ENCODE measurements at places on chromosomes 1 and 21. TPM values are rescaled to one million over a fixed set of nuclear protein-coding genes. Genes with fewer than 3 reads are reported as not detected.

Gene PIGP
- total RNA-seq, result 17.1 TPM

Gene FCER1A
- not detected for total RNA-seq

Gene SNRPE
- total RNA-seq, result 167 TPM

Gene TIAM1
- total RNA-seq, result 19.1 TPM

Measured in PC-3 (cell line).